ENCODE measurements at places on chromosomes 5 and 9.

DNA sequence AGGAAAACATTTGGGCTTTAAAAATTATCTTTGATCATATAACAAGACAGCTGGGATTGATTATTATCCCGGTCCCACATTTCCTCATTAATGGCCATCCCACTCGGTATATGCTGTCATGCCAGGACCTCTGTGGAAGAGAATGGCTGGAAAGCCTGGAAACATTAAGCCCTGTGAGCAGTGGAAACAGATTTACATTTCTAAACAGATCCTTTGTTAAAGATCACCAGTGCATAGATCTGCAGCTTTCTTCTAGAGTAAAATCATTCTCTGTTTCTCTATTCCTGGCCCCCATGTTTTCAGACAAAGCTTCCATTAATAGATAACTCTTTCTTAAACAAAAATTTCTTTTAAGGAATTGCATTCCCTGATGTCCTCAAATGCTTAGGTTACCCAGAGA is 152.2 kb downstream of the CAVIN4 start:
- no peak for DNase-seq

DNA sequence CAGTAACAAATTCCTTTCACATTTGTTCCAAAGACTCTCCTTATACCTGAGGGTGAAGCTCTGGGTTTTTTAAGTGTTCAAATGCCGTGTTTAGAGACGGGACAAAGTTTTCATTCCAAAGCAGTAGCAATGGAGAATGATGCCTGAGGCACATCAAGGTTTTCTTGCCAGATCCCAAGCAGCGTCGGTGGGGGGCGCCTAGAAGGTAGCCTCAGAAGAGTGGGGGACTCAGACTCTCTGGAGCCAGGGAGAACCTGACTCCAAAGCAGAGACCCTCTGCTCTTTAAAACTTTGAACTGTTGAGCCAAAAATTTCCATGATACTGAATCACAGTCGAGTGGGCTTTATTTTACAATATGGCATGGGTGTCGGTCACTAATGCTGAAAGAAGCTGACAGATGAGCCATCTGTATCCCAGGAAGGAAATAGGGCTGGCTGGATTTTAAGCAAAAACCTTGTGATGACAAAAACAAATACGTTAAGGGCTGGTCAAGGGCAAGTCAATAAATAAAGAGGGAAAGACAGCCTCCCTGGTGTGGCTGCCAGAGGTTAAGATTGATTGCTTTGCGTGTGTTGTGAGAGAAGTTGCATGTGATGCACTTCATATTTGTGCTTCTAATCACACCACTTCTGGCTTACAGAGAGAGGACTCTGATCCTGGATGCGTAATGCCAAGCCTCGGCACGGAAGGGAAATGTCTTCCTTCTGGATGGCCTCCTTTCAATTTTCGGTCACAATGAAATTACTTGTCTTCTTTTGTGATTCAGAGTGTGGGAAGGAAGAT is 161.1 kb upstream of the EFNA5 start:
- no peak for DNase-seq

DNA sequence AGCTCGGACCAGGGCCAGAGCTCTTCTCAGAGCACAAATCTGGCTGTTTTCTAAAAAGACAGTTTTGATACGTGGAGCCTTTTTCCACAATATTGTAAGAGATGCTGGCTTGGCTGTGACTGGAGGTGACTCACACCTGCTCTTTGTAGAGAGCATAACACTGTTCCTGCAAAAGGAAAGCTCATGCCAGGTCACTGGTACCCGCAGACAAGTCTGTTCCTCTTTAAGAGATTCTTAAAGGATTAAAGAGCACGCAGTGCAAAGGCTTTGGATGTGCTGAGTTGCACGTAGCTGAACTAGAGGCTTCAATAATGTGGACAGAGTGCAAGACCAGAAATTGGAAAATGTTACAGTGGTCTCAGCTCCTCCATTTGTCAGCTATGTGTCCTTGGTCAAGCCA is 19.0 kb downstream of the ACTL7B start:
- no peak for DNase-seq

DNA sequence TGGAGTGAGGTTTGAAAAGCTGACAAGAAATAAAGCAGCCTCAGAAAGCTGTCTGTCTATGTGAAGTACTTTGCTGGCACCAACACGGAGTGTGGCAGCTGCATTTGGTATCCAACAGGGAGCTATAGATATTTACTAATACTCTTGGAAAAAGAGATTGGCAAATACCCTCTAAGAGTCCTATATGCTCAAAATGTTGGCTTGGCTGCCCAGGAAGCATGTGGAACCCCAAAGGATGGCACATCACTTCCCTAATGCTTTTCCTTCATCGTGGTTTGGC is 398.3 kb downstream of the TLE4 start:
- no peak for DNase-seq

- DNase-seq: no peak
Measured at GRCh38 chr9:77883846-77884771, 147.5 kb downstream of the GNAQ start.

DNA sequence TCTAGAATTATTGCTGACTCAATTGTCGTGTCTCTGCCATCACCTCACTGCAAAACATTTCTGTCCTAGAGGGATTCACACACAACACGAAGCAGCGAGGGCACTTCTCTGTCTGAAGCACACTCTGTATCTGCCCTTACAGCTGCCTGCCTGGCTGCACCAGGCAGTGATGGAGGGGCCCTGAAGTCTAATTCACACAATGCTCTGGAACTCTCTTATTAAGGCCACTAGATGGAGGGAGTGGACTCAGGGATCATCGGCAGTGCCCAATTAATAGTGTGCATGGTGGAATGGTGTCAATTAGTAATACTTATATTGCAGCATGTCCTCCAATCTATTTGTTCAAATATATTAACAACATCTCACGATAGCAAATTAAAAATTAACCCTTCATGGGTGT is 157.5 kb upstream of the MAP1B start:
- no peak for DNase-seq

All from posterior cingulate gyrus (tissue), 11 donors.